Stimulated activated CD4-positive, alpha-beta T cell treated with anti-CD3 and anti-CD28 coated beads, Interleukin-2, amount 100 ng/mL, for 24 hours (primary cell): ENCODE measurements at places on chromosomes 16 and 17.

GRCh38 chr16:2592786-2593185 is 55.0 kb downstream of the PDPK1 start:
- no peak for DNase-seq

DNA sequence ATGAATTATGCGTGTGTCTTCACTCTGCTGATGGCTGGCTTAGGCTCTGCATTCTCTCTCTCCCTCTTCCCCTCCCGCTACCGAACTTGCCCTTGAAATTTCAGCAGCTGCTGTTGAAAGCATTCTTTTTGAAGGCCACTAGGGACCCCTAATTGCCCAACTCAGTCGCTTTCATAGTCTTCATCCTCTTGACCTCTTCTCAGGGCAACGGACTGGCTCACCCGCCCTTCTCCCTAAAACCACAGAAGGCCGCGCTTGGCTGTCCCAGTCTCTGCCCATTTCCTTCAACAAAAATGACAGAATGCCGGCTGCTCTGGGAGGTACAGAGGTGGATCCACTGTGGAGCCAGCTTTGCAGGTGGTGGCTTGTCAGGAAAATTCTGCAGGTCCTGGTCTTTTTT is 21.0 kb upstream of the FMNL1 start:
- DNase-seq: no peak

DNA sequence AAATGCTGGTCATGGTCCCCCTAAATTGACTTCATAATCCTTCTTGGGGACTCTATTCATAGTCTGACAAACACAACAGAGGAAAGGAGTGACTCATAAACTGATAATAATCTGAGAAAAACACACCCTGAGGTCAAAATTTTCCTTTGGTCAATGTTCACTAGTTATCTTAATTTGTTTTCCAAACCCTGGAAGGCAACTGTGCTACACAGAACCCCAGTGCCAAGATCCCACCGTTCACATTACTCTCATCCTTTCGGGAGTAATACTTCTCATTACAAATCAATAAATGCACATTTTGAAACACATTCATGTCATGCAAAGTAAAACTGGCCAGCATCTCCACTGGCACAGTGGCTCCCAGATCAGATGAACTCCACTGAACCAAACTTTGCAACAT is 23.2 kb downstream of the COIL start:
- no peak for DNase-seq

- DNase-seq: no peak
Measured at GRCh38 chr17:74358697-74359096, 3.0 kb downstream of the BTBD17 start.

DNA sequence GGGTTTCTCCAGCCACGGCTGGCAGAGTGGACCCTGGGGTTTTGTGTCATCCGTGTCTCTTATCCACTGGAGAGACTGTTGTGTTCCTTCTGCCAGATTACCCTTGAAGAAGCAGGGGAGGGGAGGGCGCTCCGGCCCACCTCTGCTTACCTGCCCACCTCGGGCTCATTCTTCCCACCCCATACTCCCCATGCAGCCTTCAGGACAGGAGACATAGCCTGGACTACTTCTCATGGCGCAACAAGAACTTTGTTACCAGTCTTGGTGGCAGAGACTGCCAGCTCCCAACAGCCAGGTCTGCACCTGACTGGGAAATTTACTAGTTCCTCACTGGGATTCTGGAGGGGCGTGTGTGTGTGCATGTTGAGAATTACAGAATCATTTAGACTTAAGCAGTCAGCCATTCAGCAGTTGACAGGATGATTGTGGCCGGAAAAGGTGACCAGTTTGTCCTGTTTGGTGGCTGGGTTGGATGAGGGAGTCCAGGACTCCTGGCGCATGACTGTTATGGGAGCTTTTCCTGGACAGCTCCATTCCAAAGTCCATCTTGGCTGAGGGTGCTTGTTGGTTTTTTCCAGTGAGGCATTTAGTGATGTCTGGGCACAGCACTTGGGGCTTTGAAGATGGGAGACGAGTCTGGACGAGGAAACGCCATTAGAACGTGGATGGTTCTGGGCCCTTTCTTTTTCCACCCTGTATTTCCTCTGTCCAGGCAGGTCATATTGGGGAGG is 8.7 kb downstream of the GSE1 start:
- DNase-seq: no peak

GRCh38 chr16:49491771-49492761 is 118.5 kb downstream of the C16orf78 start:
- peak; percentile 63 for DNase-seq

- DNase-seq: peak; percentile 90
Measured at GRCh38 chr16:29848420-29849297, 14.4 kb downstream of the CDIPT start.

DNA sequence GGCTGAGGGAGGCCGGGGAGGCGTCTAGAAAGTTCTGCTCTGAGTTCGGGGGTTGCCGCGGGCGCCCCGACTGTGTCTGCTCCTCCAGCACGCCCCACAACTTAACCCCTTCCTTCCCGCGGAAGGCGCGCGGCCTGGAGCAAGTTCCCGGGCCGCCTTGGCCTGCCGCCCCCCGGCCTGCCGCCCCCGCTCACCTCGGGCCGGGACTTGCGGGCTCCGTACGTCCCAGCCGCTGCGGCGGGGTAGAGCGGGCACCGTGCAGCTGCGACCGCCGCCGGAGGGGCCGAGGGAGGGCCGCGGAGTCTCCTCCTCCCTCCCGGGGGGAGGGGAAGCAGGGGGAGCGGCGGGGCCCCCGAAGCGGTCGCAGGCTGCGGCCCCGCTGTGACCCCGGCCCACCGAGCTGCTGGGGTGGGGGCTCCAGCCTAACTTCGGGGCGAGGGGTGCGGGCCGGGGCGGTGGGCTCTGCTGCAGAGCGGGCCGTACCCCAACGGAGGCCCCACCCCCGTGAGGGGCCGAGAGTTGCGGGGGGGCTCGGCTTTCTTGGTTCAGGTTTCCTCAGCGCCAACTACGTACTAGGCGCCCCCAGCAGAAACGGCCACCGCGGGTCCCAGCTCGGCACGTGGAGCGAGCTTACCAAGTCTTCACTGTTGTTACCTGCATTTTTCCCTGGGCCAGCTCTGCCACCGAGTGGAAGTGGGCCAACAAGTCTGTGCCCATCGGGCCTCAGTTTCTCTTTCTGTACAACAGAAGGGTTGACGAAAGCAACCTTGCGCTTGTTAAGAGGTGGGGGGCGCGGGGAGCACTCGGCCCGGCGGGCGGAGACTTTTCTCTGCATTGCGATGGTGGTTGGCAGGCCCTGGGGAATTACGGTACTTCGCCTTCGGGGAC is at the start of gene CCDC102A:
Gene CCDC102A, minus strand, starts transcription at position 266 of the 888 bp plus-strand sequence. CDS start 7,394 bp downstream, outside the sequence.
- peak; percentile 59 for DNase-seq

- no peak for DNase-seq
Measured at GRCh38 chr17:77143306-77143705, 2.5 kb downstream of the SEC14L1 start.

GRCh38 chr17:77312061-77312701 is 171.4 kb downstream of the SEC14L1 start:
- DNase-seq: no peak

GRCh38 chr17:17552351-17553216 is 38.9 kb downstream of the PEMT start:
- DNase-seq: no peak

DNA sequence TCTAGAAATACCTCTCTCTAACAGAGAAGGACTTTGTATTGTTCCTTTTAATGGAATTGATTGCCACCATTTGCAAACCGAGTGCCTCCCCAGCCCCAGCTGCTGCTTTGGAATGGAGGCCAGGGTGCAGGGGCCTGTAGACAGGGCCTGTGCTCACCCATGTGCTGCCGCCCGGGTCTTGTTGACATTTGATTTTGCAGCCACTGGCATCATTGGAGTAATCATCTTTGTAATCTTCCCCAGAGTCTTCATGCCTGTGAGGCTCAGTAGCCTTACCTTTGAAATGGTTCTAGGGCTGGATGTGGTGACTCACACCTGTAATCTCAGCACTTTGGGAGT is 119.8 kb downstream of the CLEC16A start:
- no peak for DNase-seq

GRCh38 chr17:4332296-4332970 is 34.0 kb downstream of the UBE2G1 start:
- no peak for DNase-seq
